ENCODE measurements at places on chromosomes 13 and 19.

- DNase-seq, result peak; percentile 61
Observed at GRCh38 chr19:54188215-54188871, 1.0 kb downstream of the MBOAT7 start.

- DNase-seq, result no peak
Observed at GRCh38 chr19:764301-764700, 13.4 kb downstream of the MISP start.

DNA sequence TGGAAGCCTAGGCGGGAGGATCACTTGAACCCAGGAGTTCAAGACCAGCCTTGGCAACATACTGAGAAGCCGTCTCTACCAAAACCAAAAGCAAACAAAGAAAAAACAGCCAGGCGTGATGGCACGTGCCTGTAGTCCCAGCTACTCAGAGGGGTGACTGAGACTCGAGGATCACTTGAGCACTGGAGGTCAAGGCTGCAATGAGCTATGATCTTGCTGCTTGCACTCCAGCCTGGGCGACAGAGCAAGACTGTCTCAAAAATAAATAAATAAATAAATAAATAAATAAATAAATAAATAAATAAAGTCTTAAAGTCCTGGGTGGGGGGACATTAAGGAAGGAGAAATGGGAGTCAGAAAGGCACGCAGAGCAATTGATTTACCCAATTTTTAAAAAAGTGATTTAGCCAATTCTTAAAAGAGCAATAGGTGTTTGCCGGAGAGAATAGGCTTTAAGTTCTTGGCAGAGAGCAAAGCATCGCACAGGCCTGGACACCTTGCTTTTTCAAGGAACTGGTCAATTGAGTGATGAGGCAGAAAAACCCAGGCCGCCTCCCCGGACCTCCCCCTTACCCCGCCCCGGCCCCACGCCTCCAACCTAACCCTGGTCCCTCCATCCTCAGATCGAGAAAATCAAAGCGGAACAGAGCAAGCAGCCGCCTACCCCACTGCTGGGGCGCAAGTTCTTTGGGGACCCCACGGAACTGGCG lies 9.5 kb upstream of the SHKBP1 start:
- DNase-seq, result no peak

GRCh38 chr13:46535002-46535401 lies 18.0 kb upstream of the LRCH1 start:
- no peak for DNase-seq

- no peak for DNase-seq
Observed at GRCh38 chr13:30746791-30747190, 11.4 kb downstream of the ALOX5AP start.

GRCh38 chr19:23436944-23437343 lies 41.7 kb upstream of the ZNF91 start:
- no peak for DNase-seq

DNA sequence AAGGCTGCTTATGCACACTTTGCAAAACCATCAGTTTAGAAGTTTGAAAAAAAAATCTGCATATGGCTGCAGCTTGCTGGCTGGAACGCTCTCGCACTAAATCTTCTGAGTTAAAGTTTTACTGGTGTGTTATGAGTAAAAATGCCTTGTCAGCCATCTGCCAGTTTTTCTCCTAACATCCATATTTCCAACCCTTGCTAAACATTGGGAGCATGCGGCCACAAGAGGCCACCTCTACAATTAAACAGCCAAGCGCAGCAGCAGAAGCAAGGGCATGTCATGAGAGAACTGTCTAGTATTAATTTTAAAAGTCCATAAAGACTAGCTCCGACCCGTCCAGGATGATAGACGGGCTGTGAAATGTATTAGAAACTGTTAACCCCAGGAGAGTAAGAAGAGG lies 248.3 kb downstream of the TSHZ3 start:
- DNase-seq, result no peak

GRCh38 chr19:1747285-1748114 lies 5.8 kb upstream of the ONECUT3 start:
- DNase-seq, result peak; percentile 82

DNA sequence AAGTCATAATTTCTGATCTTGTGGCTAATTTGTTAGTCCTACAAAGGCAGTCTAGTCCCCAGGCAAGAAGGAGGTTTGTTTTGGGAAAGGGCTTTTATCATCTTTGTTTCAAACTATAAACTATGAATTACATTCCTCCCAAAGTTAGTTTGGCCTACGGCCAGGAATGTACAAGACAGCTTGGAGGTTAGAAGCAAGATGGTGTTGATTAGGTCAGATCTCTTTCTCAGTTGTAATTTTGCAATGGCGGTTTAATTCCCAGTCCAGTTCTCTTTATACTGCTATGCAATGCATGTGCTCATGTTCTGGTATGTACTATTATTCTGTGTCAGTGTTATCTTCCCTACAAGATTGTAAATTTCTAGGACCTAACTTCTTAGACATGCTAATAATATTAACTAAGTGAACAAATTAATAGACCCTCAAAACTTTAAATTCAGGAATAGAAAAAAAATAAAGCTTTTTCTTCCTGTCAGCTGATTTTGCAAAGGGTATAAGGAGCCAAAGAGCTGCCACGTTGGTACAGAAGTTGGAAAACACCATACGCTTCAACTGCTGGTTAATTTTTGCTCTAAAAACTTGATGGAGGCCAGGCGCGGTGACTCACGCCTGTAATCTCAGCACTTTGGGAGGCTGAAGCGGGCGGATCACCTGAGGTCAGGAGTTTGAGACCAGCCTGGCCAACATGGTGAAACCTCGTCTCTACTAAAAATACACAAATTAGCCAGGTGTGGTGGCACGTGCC lies 1.3 kb upstream of the DNAJC15 start:
- DNase-seq, result peak; percentile 79

DNA sequence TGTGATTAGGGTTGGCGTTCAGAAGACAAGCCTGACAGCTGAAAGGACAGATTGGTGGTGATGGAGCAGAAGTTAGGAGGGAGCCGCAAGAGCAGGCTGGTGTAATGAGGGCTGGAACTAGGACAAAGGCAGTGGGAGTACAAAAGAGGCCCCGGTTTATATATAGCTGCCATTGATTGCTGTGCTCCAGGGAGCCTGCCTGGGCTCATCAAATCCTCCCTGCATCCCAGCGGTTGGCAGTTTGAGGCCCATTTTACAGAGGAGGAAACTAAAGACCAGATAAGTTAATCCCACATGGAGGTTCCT lies 123.7 kb downstream of the CACNA1A start:
- DNase-seq, result no peak

DNA sequence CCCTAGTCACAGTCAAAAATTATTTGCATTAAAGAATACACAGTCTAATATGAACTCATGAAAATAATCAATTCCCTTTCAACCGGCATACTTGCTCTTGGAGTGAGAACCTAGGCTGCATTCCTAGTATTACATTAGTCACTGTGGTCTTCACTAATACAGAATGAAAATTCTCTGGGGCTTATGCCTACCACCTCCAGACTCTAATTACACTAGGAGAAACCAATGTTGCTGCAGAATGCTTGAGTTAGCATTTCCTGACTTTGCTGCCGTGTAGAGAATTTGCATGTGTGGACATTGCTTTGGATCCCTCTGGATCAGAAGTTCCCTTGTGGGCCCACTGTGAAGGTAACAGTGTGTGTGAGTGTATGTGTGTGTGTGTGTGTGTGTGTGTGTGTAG lies 87.8 kb downstream of the CCNA1 start:
- no peak for DNase-seq

DNA sequence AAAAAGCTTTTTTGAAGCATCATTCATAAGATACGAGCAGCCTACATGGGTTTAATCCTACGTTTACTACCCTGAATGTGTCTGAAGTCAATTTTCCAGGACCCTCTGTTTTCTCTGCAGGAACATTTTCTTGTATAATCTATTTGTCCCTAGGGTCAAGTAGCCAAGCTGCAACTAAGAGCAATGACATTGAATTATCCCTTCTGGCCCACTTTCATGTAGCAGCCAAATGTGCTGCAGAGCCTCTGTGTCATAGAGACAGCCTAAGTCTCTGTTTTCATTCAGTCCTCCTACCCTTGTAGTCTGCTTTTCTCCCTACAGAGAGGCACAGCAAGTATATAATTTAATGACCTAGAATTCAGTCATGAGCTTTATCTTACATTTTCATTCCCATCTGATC lies 82.1 kb downstream of the ZAR1L start:
- no peak for DNase-seq

DNA sequence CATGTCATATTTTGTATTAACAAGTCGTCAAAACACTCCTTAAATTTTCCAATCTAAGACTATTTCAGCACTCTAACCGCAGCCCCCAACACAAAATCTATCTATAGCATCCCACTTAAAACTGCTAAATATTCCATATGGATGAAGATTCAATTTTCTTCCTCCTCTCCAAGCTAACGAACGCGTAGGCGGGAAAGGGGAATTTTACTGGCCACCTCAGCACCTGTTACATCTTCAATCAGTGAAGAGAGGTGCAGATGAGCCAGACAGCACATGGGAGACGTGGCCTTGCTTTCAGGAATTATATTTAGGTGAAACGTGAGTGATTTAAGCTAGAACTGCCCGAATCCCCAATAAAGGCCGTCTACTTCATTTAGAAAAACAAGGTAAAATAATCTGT lies 1.1 kb downstream of the RBM26 start:
- no peak for DNase-seq

DNA sequence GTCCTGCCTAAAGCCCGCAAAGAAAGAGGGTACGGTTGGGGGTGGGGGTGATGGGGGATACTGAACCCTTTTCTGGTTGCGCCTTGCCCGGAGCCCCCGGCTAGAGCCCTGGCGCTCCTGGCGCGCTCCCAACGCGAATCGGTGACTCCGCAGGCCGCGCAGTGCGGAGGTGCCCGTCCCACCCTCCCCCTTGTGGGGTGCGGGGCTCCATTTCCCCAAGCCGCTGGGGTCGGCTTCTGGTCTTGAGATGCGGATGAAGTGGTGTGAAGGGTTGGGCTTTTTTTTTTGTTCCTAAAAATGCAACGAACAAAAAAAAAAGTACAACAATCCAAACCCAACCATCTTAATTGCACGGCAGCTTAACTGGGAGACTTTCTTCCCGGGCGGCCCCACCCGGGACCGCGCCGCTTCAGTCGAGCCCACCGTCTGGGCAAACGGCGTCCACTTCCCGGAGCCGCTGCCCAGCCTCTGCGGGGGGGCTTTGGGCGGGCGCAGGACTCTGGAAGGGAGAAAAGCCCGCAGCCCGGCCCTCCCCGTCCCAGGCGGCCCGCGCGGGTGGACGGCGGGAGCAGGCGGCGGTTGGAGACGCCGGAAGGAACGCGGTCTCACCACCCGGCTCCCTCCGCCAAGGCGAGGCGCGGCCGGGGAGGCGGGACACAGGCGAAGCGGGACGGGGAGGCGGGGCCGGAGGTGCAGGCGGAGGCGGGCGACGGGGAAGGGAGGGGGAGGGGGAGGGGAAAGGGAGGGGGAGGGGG lies 504 bp upstream of the TRIM13 start:
- DNase-seq, result peak; percentile 94

- DNase-seq, result no peak
Observed at GRCh38 chr13:112451512-112452379, 75.6 kb downstream of the SPACA7 start.

DNA sequence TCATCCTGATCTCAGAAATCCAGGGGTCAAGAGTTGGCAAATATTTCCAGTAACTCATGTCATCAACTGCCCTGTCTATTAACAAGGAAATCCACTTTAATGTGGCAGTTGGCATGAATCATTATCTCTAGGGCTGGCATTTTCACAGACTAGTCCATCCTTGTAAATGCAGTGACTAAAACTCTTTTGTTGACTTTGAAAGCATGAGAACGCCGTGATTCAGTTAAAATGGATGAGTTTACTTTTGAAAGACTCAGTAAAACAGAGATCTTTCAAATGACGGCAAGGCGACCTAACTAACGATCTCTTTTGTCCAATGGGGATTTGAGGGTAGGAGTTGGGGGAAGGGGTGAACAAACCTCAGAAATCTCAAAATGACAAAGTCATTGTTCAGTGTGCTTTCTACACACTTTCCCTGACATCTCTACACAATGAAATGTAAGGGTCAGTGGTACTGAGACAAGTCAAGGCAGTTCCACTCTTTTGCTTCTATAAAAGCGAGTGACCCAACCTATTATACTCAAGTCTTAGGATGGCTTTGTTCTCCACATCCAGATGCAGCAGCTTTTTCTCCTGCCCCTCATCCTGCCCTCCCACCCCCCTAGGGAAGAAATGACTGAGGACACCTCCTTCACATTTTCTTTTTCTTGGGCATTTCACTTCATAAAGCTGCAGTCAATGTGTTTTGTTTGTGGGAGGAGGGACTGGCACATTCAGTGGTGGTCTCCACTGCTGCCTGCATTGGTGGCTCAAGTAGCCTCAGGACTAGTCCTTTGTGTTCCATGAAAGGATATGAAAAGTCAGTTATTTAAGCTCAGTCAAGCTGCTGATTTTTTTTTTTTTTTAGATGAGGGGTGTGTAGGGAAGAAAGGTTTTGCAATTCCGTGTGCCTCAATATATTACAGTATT lies 200.5 kb downstream of the ABCC4 start:
- peak; percentile 93 for DNase-seq

DNA sequence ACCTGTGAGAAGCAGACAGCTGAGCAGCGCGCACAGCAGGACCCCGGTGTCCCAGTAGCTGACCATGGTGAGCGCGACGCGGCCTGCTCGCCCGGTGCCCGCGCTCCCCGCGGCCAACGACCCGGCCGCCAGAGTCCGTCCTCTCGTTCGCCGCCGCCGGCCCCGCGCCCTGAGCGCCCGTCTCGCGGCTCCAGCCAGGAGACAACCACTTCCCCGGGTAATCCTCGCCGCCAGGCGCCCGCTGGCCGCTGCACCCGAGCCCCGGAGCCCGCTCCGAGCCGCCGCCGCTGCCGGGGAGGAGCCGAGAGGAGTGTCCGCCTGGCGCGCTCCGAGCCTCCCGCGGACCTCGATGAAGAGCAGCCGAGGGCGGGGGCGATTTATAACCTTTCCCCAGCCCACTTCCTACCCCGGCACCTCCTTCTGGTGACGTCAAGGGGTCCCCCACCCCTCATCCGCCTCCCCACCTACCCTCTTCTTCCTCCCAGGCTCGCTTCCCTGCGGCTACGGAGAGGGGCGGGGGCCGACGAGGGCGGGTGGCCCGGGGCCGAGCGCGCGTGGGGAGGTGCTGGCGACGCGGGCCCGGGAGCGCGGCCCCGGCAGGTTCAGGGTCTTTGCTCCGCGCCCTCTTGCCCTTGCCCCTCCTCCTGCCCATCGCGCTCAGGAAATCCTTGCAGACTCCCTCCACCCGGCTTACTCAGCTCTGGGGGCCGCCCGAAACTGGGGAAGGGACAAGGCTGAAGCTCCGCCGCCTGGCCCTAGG lies at the start of gene FLT1:
Gene FLT1, minus strand, starts transcription at position 351 of the 760 bp plus-strand sequence. Its CDS starts 285 bp downstream, at position 66.
- DNase-seq, result peak; percentile 59

DNA sequence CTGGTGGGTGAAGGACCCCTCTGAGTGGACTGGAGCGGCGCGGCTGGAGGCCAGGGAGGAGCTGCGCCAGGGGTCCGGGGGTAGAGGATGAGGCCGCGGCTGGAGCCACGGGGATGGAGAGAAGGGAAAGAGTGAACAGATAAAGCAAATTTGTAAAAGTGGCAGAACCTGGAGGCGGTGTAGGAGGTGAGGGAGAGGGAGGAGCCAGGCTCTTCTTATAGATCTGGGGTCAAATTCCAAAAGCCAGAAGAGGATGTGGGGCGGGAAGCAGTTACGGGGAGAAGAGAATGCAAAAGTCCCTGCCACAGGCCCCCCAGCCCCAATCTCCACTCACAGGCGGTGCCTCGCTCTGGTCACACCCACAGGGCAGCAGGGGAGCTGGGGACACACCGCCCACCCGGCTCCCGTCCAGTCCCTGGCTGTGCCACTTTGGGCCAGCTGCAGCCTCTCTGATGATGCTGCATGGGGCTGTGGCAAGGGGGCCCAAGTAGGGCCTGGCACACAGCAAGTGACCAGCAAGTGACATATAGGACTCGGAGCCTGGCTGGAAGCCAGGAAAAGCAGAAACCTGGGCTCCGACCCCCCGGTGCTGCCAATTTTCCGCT lies 11.1 kb downstream of the LRRC4B start:
- no peak for DNase-seq
